ENCODE measurements at places on chromosomes 11 and 22.
A peak's percentile ranks its signal among the peaks of the same experiment; 100 is the strongest.

- DNase-seq: no peak
These were observed 43.6 kb downstream of the TEAD1 start for GRCh38 chr11:12717851-12718291.

GRCh38 chr11:74680703-74681531 lies 50.3 kb downstream of the CHRDL2 start:
- peak; percentile 42 for DNase-seq

- no peak for DNase-seq
These were observed 69.7 kb upstream of the GRK3 start for GRCh38 chr22:25494774-25495173.

GRCh38 chr11:116062490-116063171 lies 558.4 kb upstream of the CADM1 start:
- no peak for DNase-seq

DNA sequence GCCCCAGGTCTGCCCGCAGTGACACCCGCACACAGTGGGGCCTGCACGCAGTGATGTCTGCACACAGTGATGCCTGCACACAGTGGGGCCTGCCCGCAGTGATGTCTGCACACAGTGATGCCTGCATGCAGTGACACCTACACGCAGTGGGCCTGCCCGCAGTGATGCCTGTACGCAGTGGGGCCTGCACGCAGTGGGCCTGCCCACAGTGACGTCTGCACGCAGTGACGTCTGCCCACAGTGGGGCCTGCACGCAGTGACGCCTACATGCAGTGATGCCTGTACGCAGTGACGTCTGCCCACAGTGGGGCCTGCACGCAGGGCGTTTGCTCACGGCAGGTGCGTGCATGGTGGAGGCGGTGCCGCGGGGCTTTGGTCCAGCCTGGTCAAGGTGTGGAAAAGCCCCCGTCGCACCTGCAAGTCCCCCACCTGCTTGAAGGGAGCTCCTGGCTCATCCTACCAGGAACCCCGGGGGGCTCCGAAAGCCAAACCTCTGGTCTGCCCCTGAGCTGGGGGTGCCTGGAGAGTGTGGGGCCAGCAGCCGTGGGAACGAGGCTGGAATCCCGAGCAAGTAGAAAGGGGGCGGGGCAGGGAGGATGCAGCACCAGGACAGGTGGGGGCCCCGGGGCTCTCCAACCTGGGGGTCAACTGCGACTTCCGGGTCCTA lies 8.9 kb upstream of the SYT8 start:
- peak; percentile 62 for DNase-seq

GRCh38 chr11:9831122-9831521 lies 167.2 kb downstream of the SWAP70 start:
- DNase-seq: no peak

DNA sequence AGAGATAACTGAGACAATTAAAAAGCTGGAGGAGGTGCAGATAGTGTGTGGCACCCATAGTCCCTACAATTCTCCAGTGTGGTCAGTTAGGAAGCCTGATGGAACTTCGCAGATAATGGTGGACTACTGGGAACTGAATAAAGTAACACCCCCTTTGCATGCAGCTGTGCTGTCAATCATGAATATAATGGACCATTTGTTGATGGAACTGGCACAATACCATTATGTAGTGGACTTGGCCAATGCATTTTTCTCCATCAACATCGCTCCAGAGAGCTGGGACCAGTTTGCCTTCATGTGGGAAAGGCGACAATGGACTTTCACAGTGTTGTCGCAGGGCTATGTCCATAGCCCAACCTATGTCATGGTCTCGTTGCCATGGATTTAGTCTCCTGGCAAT lies 324.2 kb downstream of the TMEM135 start:
- DNase-seq: no peak

DNA sequence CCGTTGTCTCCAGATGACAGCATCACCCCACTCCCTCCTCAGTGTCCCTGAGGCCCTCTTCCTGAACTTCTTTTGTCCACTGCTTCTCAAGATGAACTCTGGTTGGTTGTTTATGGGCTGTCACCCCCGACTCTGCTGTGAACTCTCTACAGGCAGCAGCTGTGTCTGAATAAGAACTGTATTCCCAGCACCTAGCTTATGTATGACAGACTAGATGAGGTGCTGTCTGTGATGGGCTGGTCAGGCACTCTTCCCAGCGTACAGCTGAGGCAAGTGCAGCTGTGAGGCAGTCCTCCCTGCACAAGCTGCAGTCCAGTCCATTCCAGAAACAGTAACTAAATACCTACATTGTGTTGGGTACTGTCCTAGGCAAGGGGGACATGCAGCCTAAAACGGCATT lies 111.4 kb upstream of the PITPNB start:
- peak; percentile 72 for DNase-seq

DNA sequence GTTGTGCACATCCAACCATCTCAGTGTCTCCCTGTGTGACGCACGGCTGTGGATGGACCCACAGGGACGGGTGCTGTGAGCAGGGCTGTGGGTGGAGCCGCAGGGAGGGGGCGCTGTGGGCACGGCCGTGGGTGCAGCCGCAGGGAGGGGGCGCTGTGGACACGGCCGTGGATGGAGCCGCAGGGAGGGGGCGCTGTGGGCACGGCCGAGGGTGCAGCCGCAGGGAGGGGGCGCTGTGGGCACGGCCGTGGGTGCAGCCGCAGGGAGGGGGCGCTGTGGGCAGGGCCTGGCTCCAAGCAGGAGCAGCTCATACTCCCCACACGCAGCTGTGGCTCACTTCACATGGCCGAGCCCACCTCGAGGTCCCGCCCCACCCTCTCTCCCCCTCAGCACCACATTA lies 6.0 kb upstream of the MAPK11 start:
- DNase-seq: no peak

GRCh38 chr11:65776196-65776595 lies 4.6 kb downstream of the AP5B1 start:
- DNase-seq: no peak

GRCh38 chr11:17798253-17798652 lies 63.7 kb downstream of the KCNC1 start:
- no peak for DNase-seq

DNA sequence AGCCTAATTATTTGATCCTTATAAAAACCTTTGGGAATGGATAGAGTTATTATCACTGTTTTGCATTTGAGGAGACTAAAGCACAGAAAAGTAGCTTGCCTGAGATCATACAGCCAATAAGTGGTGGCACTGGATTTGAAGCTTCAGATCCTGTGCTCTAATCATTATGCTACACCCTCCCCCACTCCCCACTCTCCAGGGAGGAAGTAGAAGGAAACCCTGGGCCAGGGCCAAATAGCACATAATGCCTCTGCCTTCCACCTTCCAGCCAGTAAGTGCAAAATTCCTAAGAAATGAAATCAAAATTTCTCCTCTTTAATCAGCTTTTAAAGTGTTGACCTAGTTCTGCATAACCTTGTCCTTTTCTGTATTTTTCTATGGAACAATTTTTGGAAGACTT lies 61.6 kb downstream of the SIK2 start:
- DNase-seq: no peak

GRCh38 chr11:11211888-11212287 lies 141.2 kb downstream of the CSNK2A3 start:
- DNase-seq: no peak

DNA sequence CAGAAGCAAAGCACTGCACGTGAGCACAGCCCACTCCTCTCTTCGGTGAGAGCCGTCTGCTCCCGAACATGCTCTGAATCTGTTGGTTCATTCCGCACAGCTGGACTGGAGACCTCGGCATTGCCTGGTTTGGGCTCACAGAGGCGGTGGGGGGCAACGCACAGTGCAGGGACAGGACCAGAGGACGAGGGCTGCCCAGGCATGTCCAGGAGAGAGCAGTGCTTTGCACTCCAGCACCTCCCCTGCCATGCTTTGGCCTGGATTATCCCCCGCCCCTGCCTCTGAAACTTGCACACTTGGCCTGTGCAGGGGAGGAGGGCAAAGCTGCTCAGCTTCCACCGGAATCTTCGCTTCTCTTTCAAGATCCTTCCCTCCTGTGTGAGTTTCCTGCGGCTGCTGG lies 536.5 kb downstream of the BRD1 start:
- DNase-seq: peak; percentile 25

DNA sequence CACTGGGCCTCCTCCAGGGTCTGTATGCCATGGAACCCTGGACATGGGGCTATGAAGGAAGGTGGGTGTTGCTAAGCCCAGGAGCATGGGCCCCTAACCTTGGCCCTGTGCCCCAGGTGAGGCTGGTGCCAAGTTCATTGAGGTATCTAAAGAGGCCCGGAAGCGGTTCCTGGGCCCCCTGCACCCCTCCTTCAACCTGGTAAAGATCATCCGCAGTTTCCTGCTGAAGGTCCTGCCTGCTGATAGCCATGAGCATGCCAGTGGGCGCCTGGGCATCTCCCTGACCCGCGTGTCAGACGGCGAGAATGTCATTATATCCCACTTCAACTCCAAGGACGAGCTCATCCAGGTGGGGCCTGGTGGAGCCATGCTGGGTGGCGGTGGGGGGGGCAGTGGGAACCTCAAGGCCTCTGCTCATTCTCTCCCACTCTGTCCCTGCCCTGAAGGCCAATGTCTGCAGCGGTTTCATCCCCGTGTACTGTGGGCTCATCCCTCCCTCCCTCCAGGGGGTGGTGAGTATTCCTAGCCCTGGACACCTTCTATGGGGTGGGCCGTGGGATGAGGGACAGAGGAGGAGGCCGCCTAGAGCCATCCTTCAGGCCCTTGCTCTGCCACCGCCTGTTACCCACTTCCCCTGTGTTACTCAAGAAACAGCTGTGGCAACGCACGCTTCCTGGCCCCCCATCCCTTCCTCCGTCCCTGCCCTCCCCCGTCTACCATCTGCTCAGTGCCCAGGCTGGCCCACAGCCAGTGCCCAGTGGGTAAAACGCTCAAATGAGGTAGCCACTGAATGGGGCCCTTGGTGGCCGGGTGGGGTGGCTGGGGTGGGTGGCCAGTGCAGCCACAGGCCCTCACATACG lies 3.0 kb downstream of the PNPLA2 start:
- no peak for DNase-seq

DNA sequence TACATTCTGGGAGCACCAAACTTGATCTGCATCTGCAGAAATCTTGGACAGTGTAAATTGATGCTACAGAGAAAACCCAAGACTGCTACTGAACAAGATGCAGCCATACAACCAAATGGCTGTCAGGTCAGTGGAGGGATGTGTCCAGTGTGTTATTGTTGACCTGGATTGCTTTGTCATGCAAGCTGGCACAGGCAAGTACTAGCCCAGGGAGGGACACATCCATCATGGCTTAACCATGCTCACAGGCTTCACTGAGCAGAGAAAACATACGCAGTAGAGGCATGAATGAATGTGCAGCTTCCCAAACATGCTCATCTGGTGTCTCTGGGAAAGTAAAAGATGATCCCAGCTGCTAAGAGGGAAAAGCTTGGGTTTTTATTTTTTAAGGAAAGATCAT lies 93.6 kb downstream of the MTNR1B start:
- DNase-seq: no peak

- no peak for DNase-seq
These were observed 110.0 kb upstream of the PAX6 start for GRCh38 chr11:31921081-31921480.

DNA sequence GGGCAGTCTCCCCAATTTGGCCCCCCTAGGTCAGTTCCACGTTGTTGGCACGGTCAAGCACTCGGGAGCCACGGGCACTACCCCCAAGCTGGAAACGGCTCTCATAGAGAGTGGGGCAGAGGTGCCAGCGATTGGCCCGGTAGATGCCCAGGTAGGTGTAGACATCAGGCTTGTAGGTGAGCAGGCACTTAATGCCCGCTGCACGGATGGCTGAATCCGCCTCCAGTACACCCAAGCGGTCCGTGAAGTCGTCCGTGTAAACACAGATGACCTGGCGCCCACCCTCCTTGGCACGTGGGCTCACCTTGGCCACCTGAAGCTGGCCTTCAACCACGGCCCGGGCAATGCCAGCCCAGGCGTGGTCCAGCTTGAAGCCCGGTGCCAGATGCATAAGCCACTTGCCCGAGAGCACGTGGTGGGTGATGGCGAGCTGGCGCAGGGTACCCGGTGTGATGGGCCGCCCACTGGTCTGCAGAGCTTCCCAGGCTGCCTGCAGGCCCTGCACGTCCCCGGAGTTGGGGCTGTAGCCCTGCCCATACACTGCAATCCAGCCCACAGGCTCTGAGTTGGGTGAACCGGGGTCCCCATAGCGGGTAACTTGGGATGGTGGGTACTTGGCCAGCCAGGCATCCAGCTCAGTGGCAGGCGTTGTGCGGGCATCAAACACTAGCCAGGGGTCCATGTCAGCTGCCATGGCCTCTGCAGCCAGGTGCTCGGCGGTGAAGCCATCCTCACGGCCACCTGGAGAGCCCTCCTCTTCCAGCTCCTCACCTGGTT lies 1.2 kb downstream of the C11orf68 start:
- DNase-seq: no peak

GRCh38 chr11:67482275-67482826 lies 475 bp upstream of the AIP start:
- DNase-seq: no peak

DNA sequence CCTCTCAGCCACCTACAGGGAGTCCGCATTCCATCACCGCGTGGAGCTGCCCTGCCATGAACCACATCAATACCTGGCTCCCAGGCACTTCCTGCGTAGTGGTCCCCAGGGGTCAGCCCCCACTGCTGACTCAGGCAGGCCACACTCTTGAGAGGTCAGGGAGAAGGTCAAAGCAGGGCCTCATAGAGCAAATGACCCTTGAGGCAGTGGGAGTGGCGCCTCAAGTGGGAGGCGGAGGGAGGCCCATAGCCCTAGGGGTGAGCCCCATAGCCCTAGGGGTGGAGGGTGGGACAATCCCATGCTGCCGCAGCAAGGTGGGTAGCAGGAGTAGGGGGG lies 5.0 kb downstream of the PRDX5 start:
- no peak for DNase-seq

- no peak for DNase-seq
These were observed 74.4 kb downstream of the SLC1A2 start for GRCh38 chr11:35344681-35345574.

GRCh38 chr11:59865031-59865430 lies 1.3 kb downstream of the TCN1 start:
- DNase-seq: no peak

DNA sequence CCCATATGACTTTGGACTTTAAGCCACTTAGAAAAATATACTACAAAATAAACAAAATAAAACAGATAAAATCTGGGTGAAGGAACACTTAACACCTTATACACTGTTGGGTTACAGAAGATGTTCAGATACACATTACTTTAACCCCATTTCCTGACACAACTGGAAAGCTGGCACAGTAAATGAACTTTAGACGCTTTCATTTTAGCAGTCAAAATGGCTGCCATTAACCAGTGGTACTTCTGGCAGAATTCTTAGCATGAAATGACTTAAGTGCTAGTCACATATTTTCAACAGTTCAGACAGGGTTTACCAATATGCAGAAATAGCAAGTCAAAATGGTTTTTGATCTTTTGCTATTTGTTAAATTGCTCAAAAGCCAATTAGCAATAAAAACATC lies 37.9 kb downstream of the PIK3C2A start:
- no peak for DNase-seq

GRCh38 chr11:100883830-100884229 lies 196.7 kb downstream of the ARHGAP42 start:
- DNase-seq: no peak

Data from left forelimb (tissue), 1 donor.